ENCODE measurements at places on chromosomes 1 and 21.

DNA sequence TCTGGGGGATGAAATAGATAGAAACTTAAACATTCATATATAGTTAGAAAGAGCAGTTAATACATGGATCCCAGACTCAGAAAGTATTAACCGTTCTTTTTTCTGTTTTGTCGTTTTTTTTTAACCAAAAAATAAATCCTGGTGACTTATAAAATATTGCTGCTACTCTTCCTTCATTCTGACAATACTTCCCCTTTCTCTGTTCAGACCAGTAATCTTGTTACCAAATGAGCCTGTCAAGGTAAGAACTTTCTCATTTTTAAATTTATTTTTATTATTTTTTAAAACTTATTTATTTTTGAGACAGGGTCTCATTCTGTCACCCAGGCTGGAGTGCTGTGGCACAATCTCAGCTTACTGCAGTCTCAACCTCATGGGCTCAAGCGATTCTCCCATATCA, 13.7 kb downstream of the PTPN22 start:
- DNase-seq, result no peak

- DNase-seq, result no peak
These were observed 8.2 kb downstream of the TTLL7 start for GRCh38 chr1:83990734-83991133.

- DNase-seq, result no peak
These were observed 60.4 kb downstream of the ITPKB start for GRCh38 chr1:226678701-226679100.

DNA sequence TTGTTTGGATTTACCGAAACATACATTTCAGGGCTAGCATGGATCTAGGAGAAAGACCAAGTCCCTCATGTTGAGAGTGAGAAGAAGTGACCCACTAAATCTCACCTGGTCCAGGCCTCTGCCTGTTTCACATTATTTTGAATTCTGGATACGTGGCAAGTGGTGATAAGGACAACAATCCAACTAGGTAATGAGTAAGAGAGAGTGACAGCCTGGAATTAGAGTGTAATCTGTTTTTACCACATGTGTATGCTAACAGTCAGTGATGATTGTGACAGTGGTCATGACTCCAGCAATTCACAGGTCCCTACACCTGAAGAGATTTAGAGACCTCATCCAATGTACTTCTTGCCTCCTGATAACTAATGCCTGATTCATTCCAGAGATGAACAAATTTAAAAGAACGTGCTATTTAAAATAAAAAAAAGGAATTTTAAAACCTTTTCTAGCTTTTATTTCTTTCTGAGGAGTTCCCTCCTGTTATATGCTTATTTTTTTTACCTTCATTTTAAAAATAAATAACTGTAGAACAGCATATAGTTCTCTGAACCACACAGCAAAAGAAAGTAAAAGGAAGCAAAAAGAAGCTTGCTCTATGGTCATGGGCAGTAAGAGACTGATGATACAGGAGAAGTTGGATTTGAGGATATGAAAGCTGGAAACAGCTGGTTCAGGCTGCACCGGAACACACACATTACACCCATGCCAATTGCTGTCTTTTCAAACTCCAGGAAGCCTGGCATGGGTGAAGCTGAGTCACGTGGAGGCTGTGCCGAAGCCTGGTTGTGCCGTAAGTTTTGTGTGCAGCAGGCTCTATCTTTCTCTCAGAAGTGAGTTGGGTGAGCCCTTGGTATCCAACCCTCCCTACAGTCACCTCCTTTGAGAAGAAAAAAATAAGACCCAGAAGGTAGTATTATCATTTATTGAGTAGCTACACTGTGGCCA, 14.7 kb downstream of the C1orf116 start:
- DNase-seq, result no peak

DNA sequence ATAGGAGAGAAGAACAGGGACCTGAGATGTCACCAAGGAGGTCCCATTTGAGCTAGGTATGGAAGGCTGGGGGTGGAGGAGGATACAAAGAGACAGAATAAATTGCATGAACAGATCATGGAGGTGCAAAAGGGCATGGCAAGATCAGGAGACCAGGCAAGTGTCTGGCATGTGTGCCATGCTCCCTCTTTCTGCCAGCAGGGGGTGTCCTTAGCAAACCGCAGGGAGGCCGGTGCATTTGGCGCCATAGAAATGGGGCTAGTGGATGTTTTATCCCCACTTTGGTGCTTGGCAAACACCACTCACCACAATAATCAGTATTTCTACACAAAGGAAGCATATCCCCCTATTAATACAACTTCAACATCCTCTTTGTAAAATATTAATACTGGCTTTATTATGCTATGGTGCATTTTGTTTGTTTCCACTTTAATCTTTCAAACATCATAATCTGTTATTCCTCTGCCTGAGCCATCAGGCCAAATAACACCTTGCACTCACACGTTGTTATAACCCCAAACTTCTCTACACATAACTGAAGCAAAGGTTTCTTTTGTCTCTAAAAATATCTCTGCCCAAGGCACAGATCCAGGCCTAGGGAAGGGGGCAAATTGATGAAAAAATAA, 25.9 kb downstream of the S100A6 start:
- DNase-seq, result no peak

DNA sequence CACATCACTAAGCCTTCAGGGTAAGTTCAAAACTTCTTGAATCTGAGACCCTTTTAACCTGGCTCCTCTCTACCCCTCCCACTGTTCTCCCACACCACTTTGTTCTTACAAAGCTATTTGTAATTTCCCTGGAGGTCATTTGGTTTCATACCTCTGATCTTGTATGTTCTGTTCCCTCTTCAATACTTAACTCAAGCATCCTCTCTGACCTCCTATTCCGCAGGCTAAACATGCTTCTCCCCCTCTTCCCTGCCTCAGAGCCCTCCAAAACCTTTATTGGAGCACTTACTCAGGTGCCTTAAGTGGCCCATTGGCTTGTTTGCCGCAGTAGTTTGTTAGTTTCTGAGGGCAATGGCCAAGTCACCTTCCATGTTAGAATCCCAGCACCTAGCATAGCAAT, 54.8 kb downstream of the SSX2IP start:
- DNase-seq, result no peak
